ENCODE measurements at places on chromosomes 2 and 18.

DNA sequence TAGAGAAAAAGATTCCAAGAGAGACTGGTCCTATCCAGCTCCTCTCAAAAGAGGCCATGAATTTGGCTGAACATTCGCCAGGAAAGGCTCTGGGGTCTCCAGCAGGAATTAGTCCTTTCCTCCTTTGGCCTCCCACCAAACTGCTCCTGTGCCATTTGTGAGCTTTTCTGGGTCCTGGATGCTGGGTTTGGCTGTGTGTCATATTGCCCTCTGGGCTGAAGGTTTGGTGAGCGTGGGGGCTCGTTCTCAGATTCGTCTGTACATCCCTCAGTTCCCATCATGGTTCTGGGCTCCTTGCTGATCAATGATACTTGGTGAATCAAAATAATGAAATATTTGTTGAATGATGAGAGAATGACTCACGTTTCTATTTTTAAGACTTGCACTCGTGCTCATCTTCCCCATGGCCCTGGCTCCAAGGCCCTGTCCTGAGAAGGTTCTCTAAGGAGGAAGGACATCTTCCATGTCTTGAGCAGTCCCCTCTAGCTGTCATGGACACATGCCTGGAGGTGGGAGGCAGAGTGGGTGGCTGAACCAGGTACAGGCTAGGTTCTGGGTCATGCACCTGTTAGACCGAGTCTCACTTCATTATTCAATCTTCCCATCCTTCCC is 47.8 kb upstream of the RHOB start:
- peak; percentile 41 for DNase-seq

DNA sequence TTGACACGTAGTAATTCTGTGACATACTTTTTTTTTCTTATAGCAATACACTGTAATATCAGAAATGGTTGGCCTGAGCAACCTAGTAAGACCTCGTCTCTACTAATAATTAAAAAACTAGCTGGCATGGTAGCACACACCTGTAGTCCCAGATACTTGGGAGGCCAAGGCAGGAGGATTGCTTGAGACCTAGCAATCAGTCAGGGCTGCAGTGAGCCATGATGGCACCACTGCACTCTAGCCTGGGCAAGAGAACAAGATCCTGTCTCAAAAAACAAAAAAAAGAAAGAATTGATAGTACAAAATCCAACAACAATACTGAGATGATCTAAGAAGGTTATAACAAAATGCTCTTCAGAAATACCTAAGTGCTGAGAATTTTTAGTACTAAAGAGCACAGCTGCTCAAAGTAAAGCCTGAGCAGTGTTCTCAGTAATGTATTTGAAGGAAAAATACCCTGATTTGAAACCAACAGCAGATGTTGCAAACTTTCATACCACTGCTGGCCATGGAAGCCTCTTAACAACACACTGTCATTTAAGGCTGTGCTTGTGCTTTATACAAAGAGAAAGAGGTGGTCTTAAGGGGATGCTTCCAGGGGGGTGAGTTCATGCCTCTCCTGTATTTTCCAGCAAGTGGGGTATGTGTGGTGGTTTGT is 132.6 kb upstream of the CDCA7 start:
- DNase-seq = no peak

DNA sequence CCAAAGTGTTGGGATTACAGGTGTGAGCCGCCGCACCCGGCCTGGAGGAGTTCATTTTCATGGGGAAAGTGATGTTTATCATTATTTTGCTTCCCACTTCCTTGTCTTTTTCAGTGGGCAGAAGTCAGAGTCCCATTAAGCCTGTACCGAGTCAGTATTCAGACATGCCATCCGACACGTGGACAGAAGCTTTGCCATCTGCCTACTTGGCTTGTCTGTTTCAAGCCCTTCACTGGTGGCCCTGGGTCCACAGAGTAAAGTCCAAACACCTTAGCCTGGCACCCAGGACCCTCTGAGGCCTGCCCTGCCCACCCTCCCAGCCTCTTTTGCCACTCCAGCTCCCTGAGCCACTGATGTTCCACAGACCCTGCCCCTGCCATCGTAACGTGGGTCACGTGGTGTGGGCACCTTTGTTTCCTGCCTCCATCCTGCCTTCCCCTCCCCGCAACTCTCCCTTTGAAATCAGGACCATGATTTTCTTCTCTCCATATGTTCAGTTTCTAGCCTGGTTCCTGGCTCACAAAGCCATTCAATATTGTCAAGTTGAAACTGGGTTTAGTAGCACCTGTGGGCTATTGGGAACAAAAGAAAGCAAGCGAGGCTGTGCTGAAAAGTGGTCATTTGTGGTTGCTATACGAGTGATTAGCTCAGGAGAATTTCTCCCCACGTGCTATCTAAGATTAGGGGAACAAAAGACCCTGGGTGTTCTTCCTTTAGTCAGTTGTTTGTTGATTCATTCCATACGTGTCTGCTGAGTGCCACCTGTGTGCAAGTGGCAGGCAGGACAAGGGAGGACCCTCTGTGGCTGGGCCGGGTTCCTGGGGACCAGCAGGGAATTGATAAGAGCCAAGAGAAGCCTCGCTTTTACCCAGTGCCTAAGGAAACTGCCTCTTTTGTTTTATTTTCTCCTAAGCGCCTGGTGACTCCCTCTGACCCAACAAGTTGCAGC is 5.1 kb upstream of the ODC1 start:
- no peak for DNase-seq

DNA sequence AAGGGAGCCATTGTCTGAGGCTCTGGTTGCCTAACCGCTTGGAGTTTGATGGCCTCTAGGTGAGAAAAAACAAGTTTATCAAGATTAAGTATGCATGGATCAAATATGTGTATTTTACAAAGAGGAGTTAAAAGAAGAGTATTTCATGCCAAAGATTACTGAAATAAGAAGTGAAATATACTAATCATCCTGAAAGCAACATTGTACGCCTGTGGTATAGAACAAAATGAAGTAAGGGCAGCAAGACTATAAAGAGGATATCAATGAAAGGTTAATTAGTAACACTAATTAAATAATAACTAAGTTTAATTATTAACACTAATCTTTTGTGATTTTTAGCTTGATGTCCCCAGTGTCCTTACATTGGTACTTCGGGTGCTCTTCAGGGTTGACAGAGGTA is 276.7 kb downstream of the CALCRL start:
- no peak for DNase-seq

DNA sequence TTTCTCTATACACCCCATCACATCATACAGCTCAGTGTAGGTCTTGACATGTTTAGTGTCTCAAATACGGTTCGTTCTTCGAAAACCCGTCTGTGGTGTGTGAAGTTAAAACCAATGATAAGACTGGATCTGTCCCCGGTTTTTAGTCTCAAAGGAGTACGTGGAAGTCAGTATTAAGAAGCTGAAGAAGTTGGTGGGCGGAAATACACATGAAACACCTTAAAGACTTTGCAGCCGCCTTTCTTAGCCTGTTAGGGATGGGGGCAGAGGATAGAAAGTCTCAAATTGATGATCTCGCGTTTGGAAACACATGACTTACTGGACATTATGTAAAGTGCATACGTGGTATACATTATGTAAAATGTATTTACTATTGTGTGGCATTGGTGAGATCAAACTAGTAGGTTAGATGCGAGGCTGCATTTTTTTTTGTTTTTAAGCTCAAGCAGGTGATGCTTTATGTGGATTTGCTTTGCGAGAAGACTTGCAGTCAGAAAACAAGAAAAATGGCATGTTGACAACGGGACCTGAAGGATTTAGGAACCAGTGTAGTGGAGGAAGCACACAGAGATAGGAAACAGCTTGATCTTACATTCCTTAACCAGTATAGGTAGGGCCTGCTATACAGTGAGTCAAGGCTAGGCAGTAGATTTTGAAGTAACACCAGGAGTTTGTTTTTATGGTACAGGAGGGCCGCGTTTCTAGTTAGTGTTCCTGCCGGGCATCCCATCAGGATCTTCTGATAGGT is 1.2 kb downstream of the CNOT11 start:
- DNase-seq = peak; percentile 35

DNA sequence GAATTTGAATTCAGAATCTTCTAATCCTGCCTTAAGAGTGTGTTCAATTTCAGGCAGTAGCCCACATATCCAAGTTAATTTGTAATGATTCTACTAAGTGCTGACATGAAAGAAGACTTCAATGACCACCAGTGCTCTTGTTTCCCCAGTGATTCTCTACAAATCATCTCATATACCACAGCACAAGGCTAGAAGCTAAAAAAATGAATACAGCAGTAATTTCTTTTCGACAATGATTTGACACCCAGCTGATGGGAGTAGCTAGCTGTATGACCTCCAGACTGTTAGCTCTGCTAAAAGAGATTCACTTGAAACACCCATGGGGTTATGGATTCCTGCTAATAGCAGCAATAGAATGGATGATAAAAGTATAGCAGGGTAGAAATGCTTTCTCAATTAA is 217.0 kb upstream of the TMEFF2 start:
- no peak for DNase-seq

- no peak for DNase-seq
Measured at GRCh38 chr2:9331704-9332103, 91.6 kb downstream of the ITGB1BP1 start.

DNA sequence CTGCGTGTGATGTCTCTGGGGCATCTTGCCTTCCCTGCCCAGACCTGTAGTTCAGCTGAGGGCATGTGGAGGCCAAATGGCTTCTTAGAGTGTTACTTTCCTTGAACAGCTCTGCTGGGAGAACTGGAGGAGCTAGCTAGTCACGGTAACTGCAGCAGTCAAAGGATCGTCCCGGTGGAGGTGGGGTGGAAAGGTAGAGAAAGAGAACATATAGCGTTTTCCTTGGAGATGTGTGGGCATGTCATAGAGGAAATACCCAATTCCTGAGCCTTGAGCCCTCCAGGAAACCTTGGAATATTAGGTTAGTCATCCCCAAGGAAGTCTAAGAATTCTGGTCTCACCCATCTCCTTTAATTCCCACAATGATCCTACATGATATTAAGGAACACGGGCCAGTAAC is 33.5 kb upstream of the IL37 start:
- peak; percentile 98 for DNase-seq

- peak; percentile 89 for DNase-seq
Measured at GRCh38 chr2:85277416-85278158, 50.2 kb downstream of the TGOLN2 start.
